ENCODE measurements at places on chromosomes 12 and 14. TPM values are rescaled to one million over a fixed set of nuclear protein-coding genes. Genes with fewer than 3 reads are reported as not detected.

Gene REM2
- 0.66 TPM for total RNA-seq

Gene FOXA1
- total RNA-seq: 0.61 TPM

Gene PPP1R1A
- not detected for total RNA-seq

Gene PLA2G1B
- total RNA-seq: 2.5 TPM

Gene RASSF9
- total RNA-seq: not detected

Gene LGR5
- total RNA-seq: not detected

Gene GPR65
- 8.2 TPM for total RNA-seq

Gene LMNTD1
- total RNA-seq: not detected

Gene P2RX7
- total RNA-seq: 2.2 TPM

Gene B4GALNT3
- total RNA-seq: 3.1 TPM

Gene SETD1B
- 15.5 TPM for total RNA-seq

Gene SCN8A
- 0.08 TPM for total RNA-seq

DNA sequence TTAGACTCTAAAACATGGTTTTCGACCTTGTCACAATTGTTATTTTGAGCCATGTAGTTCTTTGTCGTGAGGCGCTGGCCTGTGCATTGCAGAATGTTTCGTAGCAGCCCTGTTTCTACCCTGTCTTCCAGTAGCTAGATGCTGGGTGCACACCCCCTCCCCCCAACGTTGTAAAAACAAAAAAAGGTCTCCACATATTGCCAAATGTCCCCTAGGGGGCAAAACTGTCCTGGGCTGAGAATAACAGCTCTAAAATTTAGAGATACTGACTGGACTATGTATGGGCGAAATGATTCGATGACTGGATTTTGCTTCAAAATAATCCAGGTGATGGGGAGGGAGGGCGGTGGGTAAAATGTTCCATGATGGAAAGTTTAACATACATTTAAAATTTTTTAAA is 126.1 kb upstream of the FUT8 start:
- DNase-seq: no peak

DNA sequence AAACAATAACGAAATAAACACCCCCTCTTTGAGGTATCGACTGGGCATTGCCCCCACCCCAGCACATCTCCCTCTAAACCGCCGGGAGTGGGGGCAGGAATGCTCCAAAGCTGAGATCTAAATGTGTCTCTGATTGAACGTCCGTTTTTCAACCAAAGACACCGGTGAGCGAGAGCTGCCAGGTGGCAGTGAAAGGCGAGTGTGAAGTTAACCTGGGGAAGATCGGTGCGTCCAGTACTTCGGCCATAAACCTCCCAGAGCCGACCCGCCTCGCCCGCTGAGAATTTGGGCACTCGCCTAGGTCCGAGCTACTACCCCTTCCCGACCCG is 625 bp downstream of the ANGEL1 start:
- DNase-seq: no peak

- DNase-seq: no peak
These were observed 1.7 kb upstream of the SPATS2 start for GRCh38 chr12:49365542-49365941.

DNA sequence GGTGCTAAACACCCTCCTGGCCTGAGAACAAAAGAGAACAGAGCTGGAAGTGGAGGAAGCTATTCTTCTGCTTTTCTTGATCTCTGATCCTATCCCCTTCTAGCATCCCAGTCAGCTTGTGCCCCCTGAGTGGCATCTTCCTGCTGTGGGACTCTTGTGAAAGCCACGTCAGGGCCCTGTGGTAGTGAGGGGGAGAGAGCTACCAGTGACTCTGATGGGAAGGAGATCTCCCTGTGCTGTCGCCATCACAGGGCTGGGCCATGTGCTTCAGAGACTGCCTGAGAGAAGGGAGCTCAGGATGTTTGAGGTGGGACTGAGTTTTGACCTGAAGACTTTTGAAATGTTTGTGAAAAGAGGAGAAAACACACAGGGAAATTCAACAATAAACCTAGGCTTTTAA is 107.6 kb upstream of the FUT8 start:
- no peak for DNase-seq

DNA sequence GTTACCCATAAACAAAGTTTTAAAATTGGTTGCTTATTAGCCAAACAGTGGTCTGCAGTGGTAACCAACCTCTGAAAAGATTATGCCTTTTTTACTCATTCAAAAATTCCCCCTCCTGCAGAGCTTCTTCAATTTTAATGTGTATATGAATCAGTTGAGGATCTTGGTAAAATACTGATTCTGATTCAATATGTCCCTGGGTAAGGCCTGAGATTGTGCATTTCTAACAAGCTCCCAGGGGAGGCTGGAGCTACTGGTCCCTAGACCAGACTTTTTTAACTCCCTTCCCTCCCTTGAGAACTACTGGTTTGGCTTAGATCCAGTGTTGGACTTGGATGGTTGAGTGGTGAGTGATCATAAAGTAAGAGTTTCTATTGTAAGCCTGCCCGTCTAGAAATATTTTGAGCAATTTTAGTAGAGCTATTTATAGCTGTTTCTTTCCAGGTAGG is 90.2 kb downstream of the FUT8 start:
- peak; percentile 62 for DNase-seq

GRCh38 chr12:17239874-17240273 is 633.9 kb upstream of the LMO3 start:
- DNase-seq: no peak

- DNase-seq: no peak
These were observed 117.8 kb downstream of the PHLDA1 start for GRCh38 chr12:75913502-75914351.

DNA sequence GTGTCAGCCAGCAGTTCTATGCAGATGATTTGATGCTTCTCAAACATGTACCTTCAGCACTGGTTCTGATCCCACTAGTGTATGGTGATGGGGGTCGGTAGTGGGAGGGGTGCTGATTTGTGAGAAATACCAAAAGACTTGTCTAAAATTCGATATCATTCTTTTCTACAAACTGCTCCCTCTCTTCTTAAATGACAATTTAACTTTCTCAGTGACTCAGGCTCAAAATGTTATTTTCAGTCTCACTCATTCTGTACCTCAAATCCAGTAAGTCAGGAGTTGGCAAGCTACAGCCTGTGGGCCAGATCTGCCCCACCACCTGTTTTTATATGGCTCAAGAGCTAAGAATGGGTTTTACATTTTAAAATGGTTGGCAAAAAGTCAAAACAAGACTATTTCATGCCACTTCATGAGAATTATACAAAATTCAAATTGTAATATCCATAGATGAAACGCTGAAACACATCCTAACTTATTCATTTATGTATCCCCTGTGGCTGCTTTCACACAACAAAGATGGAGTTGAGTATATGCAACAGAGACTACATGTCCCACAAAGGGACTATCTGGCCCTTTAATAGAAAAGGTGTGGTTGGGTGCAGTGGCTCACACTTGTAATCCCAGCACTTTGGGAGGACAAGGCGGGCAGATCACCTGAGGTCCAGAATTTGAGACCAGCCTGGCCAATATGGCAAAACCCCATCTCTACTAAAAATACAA is 6.6 kb upstream of the NOP2 start:
- DNase-seq: no peak

GRCh38 chr12:99135376-99135775 is 490.3 kb downstream of the APAF1 start:
- no peak for DNase-seq

DNA sequence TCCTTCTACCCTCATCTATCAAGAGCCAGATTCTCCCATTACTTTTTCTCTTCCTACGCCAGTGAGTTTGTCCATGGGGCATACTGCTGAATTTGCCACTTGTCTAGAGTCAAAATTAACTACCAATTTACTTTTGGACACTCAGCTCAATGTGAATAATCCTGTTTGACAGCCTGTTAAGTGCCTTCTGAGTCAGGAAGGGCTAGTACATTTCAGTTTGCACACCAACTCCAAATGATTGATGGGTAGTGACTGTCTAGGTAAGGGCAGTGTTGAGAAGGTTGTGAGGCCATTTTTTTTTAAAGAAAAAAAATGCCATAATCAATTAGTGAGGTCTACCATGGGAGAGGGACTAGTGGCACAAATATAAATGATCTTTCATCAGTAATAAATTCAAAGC is 21.8 kb upstream of the TRIM9 start:
- DNase-seq: no peak

- no peak for DNase-seq
These were observed 160.8 kb downstream of the UNC79 start for GRCh38 chr14:93591506-93591905.

GRCh38 chr14:77469067-77469505 is 11.2 kb downstream of the AHSA1 start:
- no peak for DNase-seq

- DNase-seq: no peak
These were observed 10.7 kb downstream of the SELPLG start for GRCh38 chr12:108622921-108623514.

DNA sequence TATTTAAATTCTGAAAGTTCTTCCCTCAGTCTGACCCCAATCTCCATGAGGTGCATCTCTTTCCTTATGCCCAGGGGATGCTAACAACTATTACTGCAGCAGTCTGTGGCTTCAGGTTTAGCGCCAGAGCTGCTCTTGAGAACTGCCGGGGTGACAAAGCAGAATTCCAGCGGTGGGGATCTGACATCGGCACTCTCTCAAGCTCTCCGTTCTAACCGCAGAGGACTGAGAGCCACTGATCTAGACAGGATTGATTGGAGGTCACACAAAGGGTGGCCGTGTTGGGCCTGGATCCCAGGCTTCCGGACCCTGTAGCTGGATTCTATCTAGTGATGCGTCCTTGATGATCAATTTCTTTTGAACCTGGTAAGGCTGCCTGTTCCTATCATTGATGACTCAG is 155.6 kb upstream of the TMEM132C start:
- DNase-seq: no peak

DNA sequence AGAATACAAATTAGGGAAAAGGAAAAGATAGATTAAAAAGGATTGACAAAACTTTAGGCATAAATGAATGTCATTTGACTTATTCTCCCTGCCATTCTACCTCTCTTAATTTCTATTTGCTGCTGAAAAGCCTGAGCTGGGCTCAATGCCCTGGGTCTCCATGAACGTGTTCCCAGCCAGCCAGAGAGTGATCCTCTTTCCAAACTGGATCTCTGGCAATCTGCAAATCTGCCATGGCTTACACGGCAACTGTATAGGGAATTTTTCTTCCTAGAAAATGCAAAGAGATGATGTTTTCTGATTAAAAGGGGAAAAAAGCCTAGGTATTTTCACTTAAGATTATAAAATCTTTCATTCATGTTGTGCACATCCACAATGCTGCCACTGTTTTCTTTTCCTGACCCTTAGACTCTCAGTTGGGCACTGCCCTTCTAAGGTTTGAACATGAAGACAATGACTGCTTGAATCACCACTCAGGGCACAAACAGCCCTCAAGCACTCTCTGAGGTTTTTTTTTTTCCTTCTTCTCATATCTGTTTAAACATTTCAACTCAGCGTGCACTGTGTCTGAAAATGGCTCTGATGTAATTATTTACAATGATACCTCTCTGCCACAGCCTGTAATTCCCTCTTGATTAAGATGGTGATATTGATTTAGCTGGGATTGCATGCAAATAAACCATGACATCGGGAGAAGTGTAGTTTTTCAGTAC is 60.3 kb downstream of the DACT1 start:
- no peak for DNase-seq

DNA sequence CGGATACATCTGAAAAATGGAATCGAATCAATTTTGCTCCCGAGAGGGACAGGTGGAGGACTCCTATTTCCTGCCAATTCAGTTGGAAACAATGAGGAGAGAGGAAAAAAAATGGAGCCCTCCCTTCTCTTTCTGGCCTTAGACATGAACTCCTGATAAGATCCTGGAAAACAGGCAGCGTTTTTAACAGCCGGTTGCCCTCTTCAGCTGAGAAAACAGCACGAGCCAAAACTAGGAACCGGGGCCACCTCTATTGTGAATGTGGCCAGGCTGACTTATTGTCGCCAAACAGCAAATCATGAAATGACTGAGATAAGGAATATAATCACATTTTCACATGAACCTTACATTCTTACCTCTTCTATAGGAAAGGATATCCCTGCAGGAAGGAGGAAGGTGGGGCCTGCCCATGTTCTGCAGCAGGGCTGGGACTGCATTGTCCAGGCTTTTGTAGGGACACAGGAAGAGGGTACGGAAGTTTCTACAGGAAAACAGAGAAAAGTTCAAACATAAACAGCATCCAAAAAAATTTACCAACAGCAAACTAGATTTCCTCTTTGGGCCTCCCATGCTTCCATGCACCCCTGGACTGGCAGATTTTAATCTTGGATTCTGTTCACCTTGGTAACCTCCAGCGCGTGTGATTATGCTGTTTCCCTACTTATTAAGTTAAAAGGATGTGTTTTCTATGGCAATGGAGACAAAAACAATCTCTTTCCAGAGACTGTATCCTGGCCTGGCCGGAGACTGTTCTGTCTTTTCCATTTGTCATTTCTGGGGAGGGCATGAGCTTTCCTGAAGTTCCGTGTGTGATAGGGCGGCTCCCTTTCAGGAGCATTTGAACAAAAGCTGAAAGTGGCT is 29.0 kb upstream of the ELK3 start:
- no peak for DNase-seq

- no peak for DNase-seq
These were observed 97.6 kb downstream of the PIWIL1 start for GRCh38 chr12:130435331-130435730.

GRCh38 chr14:103527408-103528145 is 1.4 kb upstream of the TRMT61A start:
- peak; percentile 67 for DNase-seq
